Thyroid gland (tissue), 4 donors: ENCODE measurements at places on chromosomes 3 and 15. TPM values are rescaled to one million over a fixed set of nuclear protein-coding genes. Genes with fewer than 3 reads are reported as not detected.
A peak's percentile ranks its signal among the peaks of the same experiment; 100 is the strongest.

Gene DISP2
- 0.81 TPM for total RNA-seq

DNA sequence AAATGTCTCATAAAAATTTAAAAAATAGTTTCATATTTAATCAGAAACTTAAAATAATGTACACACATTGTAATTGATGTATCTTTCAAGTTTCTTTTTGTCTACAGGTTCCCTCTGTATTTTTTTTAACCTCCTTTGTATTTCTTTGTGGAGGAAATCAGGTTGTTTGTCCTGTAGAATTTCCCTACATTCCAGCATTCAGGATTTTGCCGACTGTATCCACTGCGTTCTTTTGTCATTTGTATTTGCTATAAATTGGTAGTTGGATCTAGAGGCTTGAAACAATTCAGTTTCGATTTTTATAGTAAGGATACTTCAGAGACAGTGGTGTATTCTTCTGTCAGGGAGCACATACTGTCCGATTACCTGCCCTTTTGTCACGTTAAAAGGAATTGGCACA lies 367.2 kb downstream of the SOX2 start:
- H3K4me3 ChIP-seq, result no peak overlapping the region
- no peaks in the 10 kb centered on the region for H3K36me3 ChIP-seq
- no peak overlapping the region for H3K27ac ChIP-seq
- no peaks in the 10 kb centered on the region for H3K27me3 ChIP-seq
- DNase-seq, result no peak

- no peaks in the 10 kb centered on the region for H3K4me1 ChIP-seq
- no peak overlapping the region for H3K27ac ChIP-seq
- no peak for DNase-seq
- no peaks in the 10 kb centered on the region for H3K36me3 ChIP-seq
These were observed 108.0 kb upstream of the TBC1D5 start for GRCh38 chr3:17850448-17850847.

Gene LRRC31
- total RNA-seq, result not detected

Gene GABRG3
- not detected for total RNA-seq

- peak; percentile 60 for DNase-seq
- H3K27ac ChIP-seq, result peak overlapping the region; percentile 85
- H3K4me1 ChIP-seq, result peaks cover 47% of the 10 kb centered on the region
These were observed 41.9 kb upstream of the SEMA4B start for GRCh38 chr15:90159213-90159612.

DNA sequence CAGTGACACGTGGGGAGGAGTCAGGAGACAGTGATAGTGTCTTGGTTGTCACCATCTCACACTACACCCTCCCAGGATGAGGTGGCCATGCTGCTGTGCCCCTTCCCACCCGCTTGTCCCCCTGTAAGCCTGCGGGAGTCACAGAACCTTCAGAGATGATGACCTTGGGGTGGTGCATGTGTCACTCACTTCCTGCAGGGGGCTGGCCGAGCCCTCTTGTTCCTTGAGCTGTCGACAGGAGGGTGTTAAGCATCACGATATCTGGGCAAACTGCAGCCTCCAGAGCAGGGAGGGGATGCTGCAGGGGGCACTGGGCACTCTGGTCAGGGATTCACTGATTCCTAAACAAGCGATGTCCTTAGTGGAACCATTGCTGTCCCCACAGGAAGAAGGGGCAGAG lies 27.7 kb downstream of the FAH start:
- no peaks in the 10 kb centered on the region for H3K27me3 ChIP-seq
- DNase-seq, result no peak
- H3K4me1 ChIP-seq, result peaks cover 13% of the 10 kb centered on the region
- no peak overlapping the region for H3K4me3 ChIP-seq
- peaks cover 7% of the 10 kb centered on the region for H3K36me3 ChIP-seq

- no peak overlapping the region for H3K27ac ChIP-seq
- no peak overlapping the region for H3K4me3 ChIP-seq
- no peaks in the 10 kb centered on the region for H3K36me3 ChIP-seq
- peaks cover 3% of the 10 kb centered on the region for H3K4me1 ChIP-seq
These were observed 512.9 kb downstream of the PYDC2 start for GRCh38 chr3:191973820-191974219.

DNA sequence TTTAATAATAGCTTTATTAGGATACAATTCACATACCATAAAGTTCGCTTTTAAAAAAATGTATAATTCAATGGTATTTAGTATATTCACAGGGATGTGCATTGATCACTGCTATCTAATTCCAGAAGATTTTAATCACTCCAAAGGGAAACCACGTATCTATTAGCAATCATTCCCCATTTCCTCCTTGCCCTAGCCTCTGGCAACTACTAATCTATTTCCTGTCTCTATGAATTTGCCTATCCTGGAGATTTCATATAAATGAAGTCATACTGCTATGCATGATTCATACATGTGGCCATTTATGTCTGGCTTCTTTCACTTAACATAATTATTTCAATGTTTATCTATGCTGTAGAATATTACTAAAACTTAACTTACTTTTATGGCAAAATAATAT lies 32.0 kb upstream of the CASR start:
- no peaks in the 10 kb centered on the region for H3K4me1 ChIP-seq
- no peak overlapping the region for H3K4me3 ChIP-seq
- no peak overlapping the region for H3K27ac ChIP-seq
- H3K27me3 ChIP-seq, result no peaks in the 10 kb centered on the region

- no peaks in the 10 kb centered on the region for H3K4me1 ChIP-seq
- no peaks in the 10 kb centered on the region for H3K27me3 ChIP-seq
- no peak overlapping the region for H3K27ac ChIP-seq
These were observed 52.4 kb upstream of the FAM174B start for GRCh38 chr15:92707880-92708551.

DNA sequence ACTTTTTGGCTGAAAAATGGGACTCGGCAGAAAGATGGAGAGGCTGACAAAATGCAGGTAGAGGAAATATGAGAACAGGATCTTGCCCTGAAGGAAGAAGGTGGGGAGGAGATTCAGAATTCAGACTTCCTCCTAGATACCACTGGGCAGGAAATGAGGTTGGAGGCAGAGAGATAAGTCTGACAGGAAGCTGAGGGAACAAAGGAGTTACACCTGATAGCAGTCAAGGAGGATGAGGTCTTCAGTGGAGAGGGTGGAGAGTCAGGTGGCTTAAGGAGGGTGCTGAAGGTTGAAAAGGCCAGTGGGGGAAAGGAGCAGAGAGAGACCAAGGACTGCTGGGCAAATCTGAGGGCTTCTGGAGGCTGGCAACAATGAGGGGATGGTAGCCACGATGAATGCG lies 56.8 kb downstream of the CCR4 start:
- no peaks in the 10 kb centered on the region for H3K27me3 ChIP-seq
- no peaks in the 10 kb centered on the region for H3K4me1 ChIP-seq
- no peak overlapping the region for H3K27ac ChIP-seq
- no peak overlapping the region for H3K4me3 ChIP-seq
- no peak for DNase-seq

DNA sequence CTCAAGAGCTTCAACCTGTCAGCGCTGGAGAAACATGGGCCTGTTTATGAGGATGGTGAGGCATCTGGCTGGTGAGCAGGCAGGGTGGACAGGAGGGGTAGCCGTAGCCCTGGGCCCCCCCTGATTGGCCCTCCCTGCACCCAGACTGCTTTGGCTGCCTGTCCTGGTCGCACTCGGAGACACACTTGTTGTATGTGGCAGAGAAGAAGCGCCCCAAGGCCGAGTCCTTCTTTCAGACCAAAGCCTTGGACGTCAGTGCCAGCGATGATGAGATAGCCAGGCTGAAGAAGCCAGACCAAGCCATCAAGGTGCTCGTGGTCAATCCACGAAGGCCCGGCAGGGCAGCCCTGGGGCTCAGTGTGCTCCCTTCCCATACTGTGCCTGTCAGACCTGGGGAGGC lies 1.8 kb downstream of the APEH start:
- DNase-seq, result no peak
- H3K27ac ChIP-seq, result no peak overlapping the region
- peaks cover 45% of the 10 kb centered on the region for H3K36me3 ChIP-seq
- H3K27me3 ChIP-seq, result no peaks in the 10 kb centered on the region

Gene FAM174B
- 51.9 TPM for total RNA-seq

Gene FAM107A
- 76.6 TPM for total RNA-seq

DNA sequence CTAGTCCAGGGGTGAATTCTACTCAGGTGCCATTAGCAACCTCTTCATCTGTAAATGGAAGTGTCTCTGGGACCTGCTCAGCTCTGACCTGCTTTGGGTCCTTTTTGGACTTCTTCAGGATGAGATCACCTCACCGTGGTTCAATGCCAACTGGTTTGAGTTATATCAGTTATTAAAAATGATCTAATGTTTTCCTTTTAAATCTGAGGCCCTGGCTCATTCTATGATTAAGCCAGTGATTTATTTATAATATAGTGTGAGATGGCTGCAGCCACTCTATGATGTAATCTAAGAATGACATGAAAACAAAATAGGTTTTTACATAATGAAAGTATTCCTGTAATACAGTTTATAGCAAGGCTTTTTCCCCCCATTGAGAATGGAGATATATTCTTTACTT lies 79.4 kb downstream of the LPP start:
- no peaks in the 10 kb centered on the region for H3K27me3 ChIP-seq
- peaks cover 8% of the 10 kb centered on the region for H3K4me1 ChIP-seq
- H3K36me3 ChIP-seq, result no peaks in the 10 kb centered on the region

DNA sequence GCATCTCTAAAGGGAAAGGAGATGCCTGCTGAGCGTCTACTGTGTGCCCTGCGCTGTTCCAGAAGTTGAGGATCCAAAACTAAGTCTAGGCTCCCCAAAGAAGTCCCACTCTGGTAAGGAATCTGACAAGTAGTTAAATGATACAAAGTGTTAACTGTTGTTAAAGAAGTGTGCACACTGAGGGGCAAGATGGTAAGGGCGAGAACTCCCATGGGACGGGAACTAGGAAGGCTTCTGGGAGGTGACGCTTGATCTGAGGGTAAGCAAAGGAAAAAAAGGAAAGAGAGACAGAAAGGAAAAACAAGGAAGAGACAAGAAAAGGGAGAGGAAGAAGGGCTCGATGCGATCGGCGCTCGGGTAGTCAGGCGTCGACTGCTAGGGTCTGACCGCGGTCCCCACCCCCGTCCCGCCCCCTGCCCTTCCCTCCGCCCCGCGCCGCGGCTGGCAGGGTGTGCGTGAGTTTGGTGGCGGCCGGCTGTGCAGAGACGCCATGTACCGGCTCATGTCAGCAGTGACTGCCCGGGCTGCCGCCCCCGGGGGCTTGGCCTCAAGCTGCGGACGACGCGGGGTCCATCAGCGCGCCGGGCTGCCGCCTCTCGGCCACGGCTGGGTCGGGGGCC lies at the start of gene LACTB:
Gene LACTB (plus strand): TSS at position 480 of the 620 bp plus-strand sequence. CDS start 11 bp downstream, at position 491.
- H3K27ac ChIP-seq, result peak within 1 kb of the TSS; percentile 93
- H3K4me1 ChIP-seq, result peaks cover 6% of the 10 kb centered on the region
- H3K4me3 ChIP-seq, result peak within 1 kb of the TSS; percentile 94
- H3K36me3 ChIP-seq, result no peaks in the 10 kb centered on the region

GRCh38 chr3:185282696-185283373 lies 29.0 kb upstream of the EHHADH start:
- H3K4me1 ChIP-seq, result peaks cover 9% of the 10 kb centered on the region
- peak; percentile 98 for DNase-seq
- no peaks in the 10 kb centered on the region for H3K27me3 ChIP-seq
- H3K4me3 ChIP-seq, result peak overlapping the region; percentile 61
- peak overlapping the region; percentile 47 for H3K27ac ChIP-seq

- H3K27ac ChIP-seq, result no peak overlapping the region
- no peak overlapping the region for H3K4me3 ChIP-seq
- no peaks in the 10 kb centered on the region for H3K36me3 ChIP-seq
- no peaks in the 10 kb centered on the region for H3K4me1 ChIP-seq
- no peaks in the 10 kb centered on the region for H3K27me3 ChIP-seq
- DNase-seq, result no peak
These were observed 235.2 kb downstream of the TLE3 start for GRCh38 chr15:69862540-69862939.

DNA sequence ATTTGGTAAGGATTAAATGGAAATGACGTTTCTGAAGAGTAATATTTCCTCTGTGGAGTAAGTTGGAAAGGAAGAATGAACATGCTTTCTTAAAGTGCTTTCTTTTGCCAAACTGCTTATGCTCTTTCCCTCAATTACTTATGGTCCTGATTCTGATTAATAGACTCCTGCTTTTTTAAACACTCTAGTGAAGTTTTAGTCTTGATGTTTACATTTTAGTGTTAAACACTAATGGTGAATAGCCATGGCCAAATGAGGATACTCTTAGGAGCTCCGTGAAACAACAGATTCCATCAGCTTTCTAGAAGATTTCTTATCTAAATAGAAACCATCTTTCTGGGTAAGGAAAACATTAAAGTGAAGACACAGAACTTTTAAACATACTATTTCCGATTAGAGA lies 117.6 kb downstream of the P3H2 start:
- H3K27me3 ChIP-seq, result no peaks in the 10 kb centered on the region
- H3K4me3 ChIP-seq, result no peak overlapping the region
- H3K27ac ChIP-seq, result no peak overlapping the region
- H3K4me1 ChIP-seq, result no peaks in the 10 kb centered on the region
- no peaks in the 10 kb centered on the region for H3K36me3 ChIP-seq
- no peak for DNase-seq

DNA sequence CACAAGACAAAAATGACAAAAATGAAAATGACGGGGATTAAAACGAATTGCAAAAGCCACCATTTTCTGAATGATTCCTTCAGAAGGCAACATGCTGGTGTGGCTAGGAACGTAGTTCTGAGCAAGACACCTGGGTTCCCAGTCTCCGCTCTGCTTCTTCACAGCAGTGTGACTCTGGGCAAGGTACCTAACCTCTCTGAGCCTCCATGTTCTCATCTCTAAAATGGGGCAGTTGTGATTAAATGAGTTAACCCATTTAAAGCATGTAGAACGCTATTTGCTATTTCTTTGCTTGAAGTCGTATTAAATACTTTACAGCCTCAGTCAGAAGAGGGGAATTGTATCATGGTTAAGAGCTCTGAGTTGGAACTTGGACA lies 23.6 kb downstream of the BHLHE40 start:
- H3K4me3 ChIP-seq, result no peak overlapping the region
- no peaks in the 10 kb centered on the region for H3K4me1 ChIP-seq
- no peaks in the 10 kb centered on the region for H3K27me3 ChIP-seq
- DNase-seq, result no peak
- no peaks in the 10 kb centered on the region for H3K36me3 ChIP-seq
- no peak overlapping the region for H3K27ac ChIP-seq

DNA sequence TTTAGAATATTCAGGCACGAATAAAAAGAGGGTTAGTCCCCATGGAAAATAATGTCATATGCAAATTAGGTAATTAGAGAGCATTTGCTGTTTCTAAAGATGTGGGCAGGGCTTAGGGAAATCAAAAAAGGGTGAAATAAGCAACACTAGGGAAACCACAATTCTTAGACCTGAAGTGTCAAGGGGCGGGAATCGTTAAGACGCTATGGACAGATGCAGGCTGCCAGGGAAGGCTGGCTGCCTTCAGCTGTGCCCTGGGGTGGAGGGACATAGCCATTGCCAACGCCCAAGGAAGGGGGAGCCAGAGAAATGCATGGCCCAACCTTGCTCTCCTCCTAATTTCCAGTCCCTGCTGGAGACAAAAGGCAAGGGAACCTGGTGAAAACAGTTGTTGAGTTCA lies 141.7 kb upstream of the PROK2 start:
- no peaks in the 10 kb centered on the region for H3K4me1 ChIP-seq
- DNase-seq, result no peak
- H3K4me3 ChIP-seq, result no peak overlapping the region

- no peaks in the 10 kb centered on the region for H3K36me3 ChIP-seq
- no peaks in the 10 kb centered on the region for H3K4me1 ChIP-seq
- H3K27ac ChIP-seq, result no peak overlapping the region
- DNase-seq, result no peak
- no peaks in the 10 kb centered on the region for H3K27me3 ChIP-seq
These were observed 146.8 kb downstream of the TPRA1 start for GRCh38 chr3:127443581-127444375.
